Placental pericyte (primary cell): ENCODE measurements at places on chromosomes 2 and 18. TPM values are rescaled to one million over a fixed set of nuclear protein-coding genes. Genes with fewer than 3 reads are reported as not detected.

MC4R gene
- not detected in 2 replicates for total RNA-seq

LRATD1 gene
- 0.43 TPM in 1 of 2 replicates, not detected in the other for total RNA-seq

TCF4 gene
- 26.7 and 125 TPM in 2 replicates for total RNA-seq

KCNJ3 gene
- not detected in 2 replicates for total RNA-seq

GCFC2 gene
- 9.8 and 14.9 TPM in 2 replicates for total RNA-seq

RGPD5 gene
- total RNA-seq = 17.9 and 42.7 TPM in 2 replicates
